Body of pancreas (tissue), 4 donors: ENCODE measurements at places on chromosomes 4 and X. TPM values are rescaled to one million over a fixed set of nuclear protein-coding genes. Genes with fewer than 3 reads are reported as not detected.

DNA sequence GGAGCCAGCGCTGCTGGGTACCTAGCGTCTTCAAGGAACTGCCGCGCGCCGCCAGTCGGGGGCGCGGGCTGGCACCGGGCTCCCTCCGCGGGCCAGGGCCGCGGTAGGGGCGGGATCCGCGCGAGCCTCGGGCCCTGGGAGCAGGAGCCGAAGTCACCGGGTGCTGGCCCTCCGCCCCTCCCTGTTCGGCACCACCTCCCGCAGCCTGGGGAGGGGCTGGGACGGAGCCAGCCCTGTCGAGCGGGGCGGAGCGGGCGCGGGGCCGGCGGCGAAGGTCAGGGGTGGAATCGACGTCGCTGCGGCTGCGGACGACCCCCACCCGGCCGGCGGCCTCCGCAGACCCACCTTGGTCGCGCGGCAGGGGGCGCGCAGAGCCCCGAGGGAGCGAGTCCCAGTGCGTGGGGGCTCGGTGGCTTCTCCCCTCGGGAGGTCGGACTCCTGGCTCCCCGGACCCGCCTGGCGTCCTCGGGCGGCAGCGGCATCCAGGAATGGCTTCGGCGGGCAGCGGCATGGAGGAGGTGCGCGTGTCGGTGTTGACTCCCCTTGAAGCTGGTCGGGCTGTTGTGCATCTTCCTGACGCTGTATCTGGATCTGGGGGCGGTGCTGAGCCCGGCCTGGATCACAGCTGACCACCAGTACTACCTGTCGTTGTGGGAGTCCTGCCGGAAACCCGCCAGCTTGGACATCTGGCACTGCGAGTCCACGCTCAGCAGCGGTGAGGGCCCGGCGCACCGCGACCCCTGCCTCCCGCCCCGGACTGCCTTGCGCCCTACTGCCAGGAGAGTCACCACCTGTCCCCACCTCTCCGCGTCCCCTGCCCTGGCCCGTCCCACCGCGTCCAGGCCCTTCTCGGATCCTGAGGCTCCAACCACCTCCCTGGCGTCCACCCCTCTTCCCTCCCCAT, 50.5 kb upstream of the FAM47C start:
- peak; percentile 80 for DNase-seq

DNA sequence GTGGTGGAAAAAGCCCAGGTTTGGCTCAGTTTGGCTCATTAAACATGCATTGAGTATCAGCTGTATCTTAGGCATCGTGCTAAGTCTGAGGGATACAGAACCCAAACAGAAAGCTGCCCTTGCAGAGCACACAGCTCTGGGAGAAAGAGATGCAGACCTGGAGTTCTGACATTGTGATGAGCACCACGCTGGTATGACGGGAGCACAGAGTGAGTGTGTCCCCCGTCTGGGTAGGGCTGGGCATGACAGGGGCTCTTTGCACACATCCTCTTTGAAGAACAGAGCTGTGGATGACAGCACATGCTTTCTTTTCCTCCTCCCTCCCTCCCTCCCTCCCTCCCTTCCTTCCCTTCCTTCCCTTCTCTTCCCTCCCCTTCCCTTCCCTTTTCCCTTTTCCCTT, 52.2 kb downstream of the CLCN4 start:
- DNase-seq = no peak

DNA sequence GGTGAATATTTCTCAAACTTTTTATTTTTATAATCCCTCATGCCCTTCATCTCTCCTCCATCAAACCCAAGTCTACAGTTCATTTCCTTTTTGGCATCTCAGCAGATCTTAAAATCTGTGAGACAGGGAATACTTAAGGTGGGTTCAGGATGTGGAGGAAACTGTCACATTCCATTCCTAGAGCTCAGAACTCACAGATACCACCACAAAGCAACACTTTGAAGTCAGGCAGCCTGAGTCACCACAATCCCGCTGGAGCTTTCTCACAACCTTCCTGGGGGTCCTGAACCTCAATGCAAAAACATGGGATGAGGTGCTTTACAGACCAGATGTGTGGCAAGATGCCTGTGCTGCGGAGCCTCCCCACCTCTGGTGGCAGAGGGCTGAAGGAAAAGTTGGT, 63.2 kb downstream of the HHIP start:
- no peak for DNase-seq

Gene ARMCX4
- total RNA-seq = 6.5 TPM

Gene BEX1
- total RNA-seq = 41.5 TPM

Gene PGAM4
- total RNA-seq = not detected

Gene PNMA6F
- total RNA-seq = not detected

Gene CASK
- total RNA-seq = 27.4 TPM
